Thoracic aorta (tissue), 2 donors: ENCODE measurements at places on chromosomes 11 and 22. TPM values are rescaled to one million over a fixed set of nuclear protein-coding genes. Genes with fewer than 3 reads are reported as not detected.

GRCh38 chr11:47461876-47462275 lies 12.9 kb upstream of the RAPSN start:
- H3K4me1 ChIP-seq, result peaks cover 16% of the 10 kb centered on the region
- peaks cover 3% of the 10 kb centered on the region for H3K36me3 ChIP-seq
- no peak overlapping the region for H3K4me3 ChIP-seq
- DNase-seq, result no peak

GRCh38 chr22:19619144-19620009 lies 94.9 kb upstream of the SEPTIN5 start:
- H3K27me3 ChIP-seq, result no peaks in the 10 kb centered on the region
- H3K4me1 ChIP-seq, result no peaks in the 10 kb centered on the region

GRCh38 chr22:24134090-24134846 lies 47.0 kb upstream of the SUSD2 start:
- no peak for DNase-seq
- peaks cover 6% of the 10 kb centered on the region for H3K36me3 ChIP-seq
- H3K27me3 ChIP-seq, result no peaks in the 10 kb centered on the region
- H3K4me3 ChIP-seq, result no peak overlapping the region

DNA sequence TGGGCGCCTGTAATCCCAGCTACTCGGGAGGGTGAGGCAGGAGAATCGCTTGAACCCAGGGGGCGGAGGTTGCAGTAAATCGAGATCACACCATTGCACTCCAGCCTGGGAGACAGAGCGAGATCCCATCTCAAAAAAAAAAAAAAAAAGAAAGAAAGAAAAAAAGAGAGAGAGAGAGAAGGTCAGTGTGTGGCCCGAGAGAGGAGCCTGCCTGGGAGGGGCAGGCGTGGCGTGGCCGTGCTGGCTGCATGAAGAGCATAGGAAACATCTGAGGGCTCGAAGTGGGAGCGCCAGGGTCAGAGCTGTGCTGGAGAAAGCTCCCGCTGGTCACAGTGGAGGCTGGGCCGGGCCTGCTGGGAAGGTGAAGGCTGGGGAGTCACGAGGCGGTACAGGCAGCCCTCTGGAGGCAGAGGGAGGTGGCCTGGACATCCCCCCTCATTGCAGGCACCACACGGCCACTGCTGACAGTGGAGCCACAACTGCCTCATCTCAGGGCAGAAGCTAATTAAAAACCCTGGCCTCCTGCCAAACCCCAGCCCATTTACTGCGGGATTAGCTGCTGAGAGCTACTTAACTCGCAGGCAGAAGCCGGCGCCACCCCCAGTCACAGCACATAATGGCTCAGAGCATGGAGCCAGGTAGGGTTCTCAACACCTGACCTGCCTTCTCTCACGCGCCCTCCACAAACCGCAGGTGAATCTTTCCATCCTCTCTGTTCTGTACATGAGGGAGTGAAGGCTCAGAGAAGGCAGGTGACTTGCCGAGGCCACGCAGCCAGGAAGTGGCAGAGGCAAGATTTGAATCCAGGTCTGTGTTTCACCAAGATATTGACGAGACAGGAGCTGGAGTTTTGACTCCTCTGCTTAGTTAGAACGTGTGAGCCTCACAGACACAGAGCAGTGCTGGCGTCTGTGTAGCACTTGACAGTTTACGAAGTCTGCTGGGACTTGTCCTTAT lies 32.6 kb downstream of the NFAM1 start:
- no peak for DNase-seq
- no peaks in the 10 kb centered on the region for H3K4me1 ChIP-seq
- H3K4me3 ChIP-seq, result no peak overlapping the region
- H3K27ac ChIP-seq, result no peak overlapping the region
- no peaks in the 10 kb centered on the region for H3K36me3 ChIP-seq
- no peaks in the 10 kb centered on the region for H3K27me3 ChIP-seq

GRCh38 chr11:20362481-20362880 lies 1.0 kb upstream of the HTATIP2 start:
- no peaks in the 10 kb centered on the region for H3K27me3 ChIP-seq
- H3K27ac ChIP-seq, result no peak overlapping the region
- peaks cover 40% of the 10 kb centered on the region for H3K4me1 ChIP-seq

PAX6 gene
- total RNA-seq, result not detected

F2 gene
- total RNA-seq, result not detected

TMPRSS5 gene
- total RNA-seq, result not detected

NDUFS8 gene
- 96.5 TPM for total RNA-seq
